Stimulated activated CD4-positive, alpha-beta T cell treated with anti-CD3 and anti-CD28 coated beads, TNF-alpha, amount 100 ng/mL, for 48 hours (primary cell): ENCODE measurements at places on chromosomes 6 and 20.

DNA sequence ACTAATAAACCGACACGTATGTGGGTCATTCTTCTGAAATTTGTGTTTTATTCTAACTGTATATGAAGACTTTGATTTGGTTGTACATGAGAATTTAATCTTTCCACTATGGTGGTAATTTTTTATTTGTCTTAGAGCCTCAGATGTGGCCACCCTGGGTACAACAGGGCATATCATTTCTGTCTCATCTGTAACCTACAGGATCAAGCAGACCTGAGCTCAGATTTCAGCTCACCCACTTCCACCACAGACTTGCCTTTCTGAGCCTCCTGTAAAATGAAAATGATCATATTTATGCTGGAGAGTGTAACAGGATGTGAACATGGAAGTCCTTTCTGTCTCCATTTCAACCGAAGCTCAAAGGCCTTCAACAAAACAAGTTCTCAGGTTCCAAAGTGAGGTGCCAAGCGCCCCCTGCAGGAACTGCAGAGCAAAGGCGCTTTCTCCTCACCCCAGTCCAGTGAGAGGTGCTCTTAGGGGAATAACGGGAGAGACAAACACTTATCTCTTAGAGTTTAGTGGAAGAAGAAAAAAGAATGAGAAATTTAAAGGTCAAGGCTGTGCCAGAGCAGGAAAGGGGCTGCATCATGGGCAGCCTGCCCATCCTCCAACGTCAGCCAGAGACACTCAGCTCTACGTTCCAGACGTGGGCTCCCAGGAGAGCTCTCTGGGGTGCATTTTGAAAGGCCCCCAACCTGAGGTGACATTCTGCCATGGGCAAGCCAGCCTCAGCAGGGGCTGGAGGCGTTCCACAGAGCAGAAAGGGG, 23.0 kb upstream of the CD24 start:
- peak; percentile 50 for DNase-seq

GRCh38 chr20:63968928-63969760, 586 bp downstream of the ZNF512B start:
- no peak for DNase-seq

GRCh38 chr6:159844737-159845645, 44.9 kb downstream of the PNLDC1 start:
- DNase-seq, result no peak

GRCh38 chr20:41046716-41047115, 18.1 kb downstream of the TOP1 start:
- DNase-seq, result no peak

- DNase-seq, result no peak
Measured at GRCh38 chr6:10391799-10392198, 23.1 kb downstream of the TFAP2A start.

DNA sequence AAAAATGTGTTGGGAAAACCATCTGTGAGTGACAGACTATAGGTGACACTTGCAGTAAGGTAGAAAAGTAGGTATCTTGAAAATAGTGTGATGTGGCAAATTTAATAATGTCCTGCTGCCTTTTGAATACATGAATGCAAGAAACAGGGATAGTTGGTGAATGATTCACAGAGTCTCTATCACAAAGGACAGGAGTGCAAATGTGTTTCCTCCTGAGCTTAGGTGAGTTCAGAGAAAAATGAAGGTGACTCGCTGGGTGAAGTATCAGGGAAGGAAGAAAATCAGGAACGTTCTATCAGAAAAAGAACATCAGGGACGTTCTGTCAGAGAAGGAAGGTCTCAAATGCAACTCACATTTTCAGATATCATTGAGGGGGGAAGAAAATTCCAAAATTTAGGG, 557.8 kb upstream of the SLC35B3 start:
- no peak for DNase-seq

- no peak for DNase-seq
Measured at GRCh38 chr20:17044891-17045290, 181.9 kb upstream of the PCSK2 start.

- no peak for DNase-seq
Measured at GRCh38 chr6:31877651-31878161, 1.1 kb downstream of the SLC44A4 start.

GRCh38 chr6:7992002-7992815, 72.0 kb downstream of the BLOC1S5 start:
- DNase-seq, result no peak

GRCh38 chr6:6579281-6579680, 9.2 kb upstream of the LY86 start:
- DNase-seq, result no peak

GRCh38 chr20:24497851-24498250, 28.4 kb downstream of the SYNDIG1 start:
- no peak for DNase-seq

- DNase-seq, result no peak
Measured at GRCh38 chr6:90004511-90004910, 110.2 kb downstream of the GJA10 start.

GRCh38 chr6:123967905-123968304, 164.2 kb downstream of the NKAIN2 start:
- no peak for DNase-seq

DNA sequence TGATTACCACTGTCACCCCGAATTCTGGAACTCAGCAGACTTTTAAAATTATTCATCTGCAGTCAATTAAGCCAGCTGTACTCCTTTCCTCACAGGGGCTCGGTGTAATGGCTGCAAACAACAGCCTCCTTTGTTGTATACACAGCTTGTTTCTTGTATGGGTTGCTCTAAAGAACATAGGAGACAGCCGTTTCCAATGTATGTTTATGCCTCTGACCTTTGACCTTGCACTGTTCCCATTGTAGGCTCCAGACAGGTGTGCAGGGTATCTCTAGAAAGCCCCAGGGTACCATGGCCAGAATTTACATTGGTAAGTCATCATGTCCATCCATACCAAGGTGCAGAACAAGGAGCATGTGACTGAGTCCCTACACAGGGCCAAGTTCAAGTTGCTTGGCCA, 11.5 kb upstream of the TENT5A start:
- DNase-seq, result no peak

GRCh38 chr20:61236713-61237112, 15.3 kb upstream of the CDH4 start:
- DNase-seq, result no peak

DNA sequence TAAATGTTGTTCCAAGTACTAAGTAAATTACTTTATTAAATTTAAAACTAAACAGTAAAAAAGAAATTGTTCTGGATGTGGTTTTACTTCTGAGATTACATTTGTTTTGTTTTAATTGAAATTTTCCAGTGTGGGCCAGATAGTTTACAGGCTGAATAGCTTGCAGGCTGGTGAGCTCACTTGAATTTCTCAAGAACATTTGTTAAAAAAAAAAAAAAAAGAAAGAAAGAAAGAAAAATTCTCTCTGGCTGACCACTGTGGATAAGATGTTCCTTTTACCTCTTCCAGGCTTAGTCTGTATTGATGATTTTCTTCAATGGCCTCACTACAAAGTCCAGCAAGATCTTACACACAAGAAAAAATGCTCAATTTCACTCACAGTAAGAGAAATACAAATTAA, 85.4 kb downstream of the PLCG1 start:
- DNase-seq, result no peak

DNA sequence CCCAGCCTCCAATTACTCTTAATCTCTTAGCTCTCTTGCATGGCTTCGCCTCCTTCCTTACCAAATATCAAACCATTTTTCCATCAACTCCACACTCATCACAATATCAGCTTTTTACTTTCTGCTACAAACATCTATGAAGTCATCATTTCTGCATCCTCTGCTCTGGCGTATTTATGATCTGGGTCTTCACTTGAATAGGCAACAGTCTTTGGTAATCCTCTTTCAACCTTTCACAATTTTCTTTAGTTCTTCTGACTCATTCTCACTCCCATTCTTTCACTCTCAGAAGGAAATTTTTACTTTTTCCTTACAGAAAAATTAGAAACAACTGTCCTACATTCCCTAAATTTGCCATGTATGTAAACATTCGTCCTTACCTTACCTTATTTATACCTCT, 522.4 kb downstream of the HDGFL1 start:
- no peak for DNase-seq

- DNase-seq, result no peak
Measured at GRCh38 chr20:19552221-19553180, 205.6 kb upstream of the RIN2 start.

- no peak for DNase-seq
Measured at GRCh38 chr6:160365117-160365516, 16.9 kb downstream of the SLC22A3 start.

GRCh38 chr6:147207837-147208754, 3.9 kb downstream of the STXBP5 start:
- no peak for DNase-seq

DNA sequence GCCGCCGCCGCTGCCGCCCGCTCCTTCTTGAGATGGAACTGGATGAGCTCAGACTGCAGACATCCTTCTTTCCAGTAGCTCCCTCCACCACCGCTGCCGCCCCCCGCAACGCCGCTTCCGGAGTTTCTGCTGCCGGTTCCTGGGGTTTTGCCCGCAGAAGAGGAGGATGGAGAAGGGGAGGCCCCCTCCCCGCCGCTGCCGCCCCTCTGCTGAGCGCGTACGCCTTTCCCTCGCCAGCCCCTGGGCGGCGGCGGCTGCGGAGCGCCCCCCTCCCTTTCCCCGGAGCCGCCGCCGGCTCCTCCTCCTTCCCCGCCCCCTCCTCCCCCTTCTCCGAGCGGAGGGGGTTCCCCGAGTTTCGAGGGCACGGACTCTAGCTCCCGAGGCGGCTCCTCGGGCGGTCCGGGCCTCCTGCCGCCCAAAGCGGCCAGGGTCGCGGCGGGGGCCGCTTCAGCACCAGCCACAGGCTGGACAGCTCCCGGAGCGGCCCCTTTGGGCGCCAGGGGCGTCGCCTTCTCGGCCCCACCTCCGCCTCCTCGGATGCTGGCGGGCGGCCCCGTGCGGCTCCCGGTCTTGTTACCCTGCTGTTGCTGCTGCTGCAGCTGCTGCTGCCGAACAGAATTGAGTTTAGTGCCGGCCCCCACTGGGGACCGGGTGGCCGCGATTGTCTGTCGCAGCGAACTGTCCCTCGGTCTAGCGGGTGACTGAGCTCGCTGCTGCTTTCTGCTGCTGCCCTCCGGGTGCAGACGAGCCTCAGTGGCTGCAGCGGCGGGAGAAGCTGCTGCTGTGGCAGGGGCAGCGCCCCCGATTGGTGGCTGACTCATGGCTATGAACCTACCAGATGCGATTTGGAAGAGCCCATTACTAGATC, 3.1 kb downstream of the MTCL3 start:
- peak; percentile 54 for DNase-seq

GRCh38 chr20:17726902-17727301, 27.1 kb downstream of the BANF2 start:
- DNase-seq, result no peak

DNA sequence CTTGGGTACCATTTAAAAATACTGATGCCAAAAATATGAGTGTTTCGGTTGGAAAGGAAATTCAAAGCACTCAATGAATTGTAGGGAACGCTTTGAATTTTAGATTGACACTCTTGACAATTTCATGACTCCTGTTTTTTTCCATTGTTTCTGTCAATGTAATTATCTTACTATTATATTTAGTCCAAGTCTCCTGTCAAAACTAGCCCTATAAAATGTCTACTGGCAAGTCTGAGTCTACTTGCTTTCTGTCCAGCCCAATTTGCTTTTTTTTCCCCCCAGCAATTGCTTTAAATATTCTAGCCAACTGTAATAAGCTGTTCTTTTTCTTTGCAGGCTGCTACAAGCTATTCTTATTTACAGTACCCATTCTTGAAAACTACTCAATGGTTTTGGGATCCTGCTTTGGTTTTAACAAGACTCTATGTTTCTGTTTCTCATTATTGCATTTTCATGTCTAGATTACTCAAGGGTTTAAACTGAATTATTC, 1103.9 kb upstream of the GJE1 start:
- DNase-seq, result no peak

DNA sequence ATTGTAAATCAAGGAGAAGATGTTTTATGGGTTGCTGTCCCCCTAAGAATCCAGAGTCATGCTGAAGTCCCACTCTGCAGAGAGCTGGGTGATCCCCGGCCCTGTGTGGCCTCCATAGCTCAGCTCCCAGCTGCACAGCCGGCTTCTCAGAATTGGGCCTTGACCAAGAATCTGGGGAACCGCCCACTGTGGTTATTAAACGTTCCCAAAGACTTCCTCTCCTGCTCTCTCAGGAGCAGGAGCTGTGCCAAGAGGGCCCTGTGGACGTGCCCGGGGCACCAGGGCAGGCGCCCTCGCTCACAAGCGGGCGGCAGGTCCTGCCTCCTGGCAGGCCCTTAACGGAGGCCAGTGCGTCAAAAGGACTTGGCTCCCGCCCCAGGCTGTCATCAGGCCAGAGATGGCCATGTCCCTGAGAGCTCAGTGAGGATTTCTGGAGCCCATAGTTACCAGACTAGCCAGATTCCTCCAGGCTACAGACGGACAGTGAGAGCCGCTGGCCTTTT, 30.4 kb downstream of the ZC3H12D start:
- DNase-seq, result no peak

DNA sequence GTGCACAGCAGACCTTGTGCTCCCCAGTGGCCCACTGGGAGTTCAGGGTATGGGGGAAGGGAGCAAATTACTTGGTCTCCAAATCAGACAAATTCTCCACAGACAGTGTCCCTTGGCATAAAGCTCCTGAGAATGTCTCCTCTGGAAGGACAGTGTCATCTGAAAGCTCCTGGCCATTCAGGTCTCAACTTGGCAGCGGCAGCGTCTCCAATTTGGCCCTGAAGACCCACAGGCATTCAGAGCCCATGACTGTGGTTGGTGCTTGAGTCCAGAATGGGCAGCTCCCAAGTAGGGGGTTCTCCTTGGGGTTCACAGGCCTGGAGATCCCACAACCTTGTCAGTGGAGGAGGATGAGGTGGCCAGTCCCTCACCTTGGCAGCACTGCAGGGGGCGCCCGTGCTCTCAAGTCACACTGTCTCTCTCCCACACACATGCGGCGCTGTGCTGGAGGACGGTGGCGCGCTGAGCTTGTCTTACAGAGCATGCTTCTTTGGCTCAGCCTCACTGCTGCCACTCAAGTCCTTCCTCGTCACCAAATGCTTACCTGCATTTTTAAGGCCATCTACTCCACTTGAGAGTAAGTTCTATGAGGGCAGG, 20.7 kb downstream of the DYNLRB1 start:
- DNase-seq, result no peak

GRCh38 chr6:11514672-11515071, 22.9 kb upstream of the TMEM170B start:
- DNase-seq, result no peak

DNA sequence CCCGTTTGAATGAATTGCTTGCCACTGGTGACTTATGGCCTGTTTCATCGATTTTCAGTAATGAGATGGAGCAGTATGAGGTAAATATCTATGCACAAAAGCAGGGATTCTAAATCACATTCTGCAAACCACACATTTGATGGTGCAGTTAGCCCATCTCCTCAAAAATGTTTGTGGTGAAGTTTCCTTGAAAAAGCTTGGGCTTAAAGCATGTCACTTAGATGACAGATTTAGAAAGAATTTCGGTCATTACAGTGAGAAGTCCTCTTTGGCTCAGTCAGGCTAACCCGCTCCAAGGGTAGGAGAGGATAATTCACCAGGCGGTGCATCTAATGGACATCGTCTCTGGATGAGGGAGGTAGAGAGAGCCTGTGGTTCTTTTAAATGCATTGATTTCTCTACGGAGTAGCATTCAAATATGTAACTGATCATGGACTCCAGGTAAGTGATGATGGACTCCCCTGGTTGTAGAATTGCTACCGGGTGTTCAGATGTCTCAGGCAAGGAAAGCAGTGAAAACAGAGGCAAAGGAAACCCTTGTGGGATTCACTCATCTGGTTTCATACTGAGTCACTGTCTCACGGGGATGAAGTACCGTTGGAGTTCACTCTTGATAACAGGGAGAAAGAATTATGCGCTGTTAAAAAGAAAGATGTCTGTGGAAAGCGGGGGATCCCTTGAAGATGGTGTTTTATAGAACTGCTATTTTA, 65.3 kb downstream of the AIG1 start:
- DNase-seq, result no peak

- DNase-seq, result no peak
Measured at GRCh38 chr6:119240257-119241110, 109.1 kb downstream of the MAN1A1 start.

GRCh38 chr6:143270026-143270425, 180.5 kb downstream of the ADAT2 start:
- DNase-seq, result no peak
